ENCODE measurements at places on chromosomes 6 and 20. TPM values are rescaled to one million over a fixed set of nuclear protein-coding genes. Genes with fewer than 3 reads are reported as not detected.

Gene QRSL1
- polyA plus RNA-seq: 78.5 TPM

Gene OARD1
- polyA plus RNA-seq: 58.3 TPM

Gene HSP90AB1
- polyA plus RNA-seq: 435 TPM

Gene IL17F
- not detected for polyA plus RNA-seq
